Activated CD4-positive, alpha-beta T cell treated with anti-CD3 and anti-CD28 coated beads for 1 hour (primary cell): ENCODE measurements at places on chromosomes 16 and 17.

- DNase-seq: no peak
Measured at GRCh38 chr17:67448449-67448848, 71.4 kb downstream of the PITPNC1 start.

- DNase-seq: no peak
Measured at GRCh38 chr17:200586-200985, 19.1 kb upstream of the DOC2B start.

GRCh38 chr16:88430185-88430523 lies 22.9 kb upstream of the ZFPM1 start:
- DNase-seq: no peak

DNA sequence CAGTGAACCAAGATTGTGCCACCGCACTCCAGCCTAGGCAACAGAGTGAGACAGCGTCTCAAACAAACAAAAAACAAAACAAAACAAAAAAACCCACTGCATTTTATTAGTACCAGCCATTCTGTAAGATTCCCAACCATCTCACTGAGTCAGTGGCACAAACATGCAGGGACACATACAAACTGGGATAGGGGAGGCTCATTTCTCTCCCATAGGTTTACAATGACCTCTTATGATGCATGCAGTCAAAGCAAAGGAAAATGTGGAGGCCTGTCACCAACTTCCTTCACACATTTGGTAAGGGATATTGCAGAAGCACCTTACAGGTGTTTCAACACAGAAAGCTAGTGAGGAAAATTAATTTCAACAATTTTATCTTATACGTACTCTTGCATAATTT lies 12.4 kb upstream of the STRADA start:
- DNase-seq: no peak

- no peak for DNase-seq
Measured at GRCh38 chr17:10842658-10843057, 4.8 kb upstream of the PIRT start.
